GM19239 (cell line): ENCODE measurements at places on chromosomes 13 and 19.

DNA sequence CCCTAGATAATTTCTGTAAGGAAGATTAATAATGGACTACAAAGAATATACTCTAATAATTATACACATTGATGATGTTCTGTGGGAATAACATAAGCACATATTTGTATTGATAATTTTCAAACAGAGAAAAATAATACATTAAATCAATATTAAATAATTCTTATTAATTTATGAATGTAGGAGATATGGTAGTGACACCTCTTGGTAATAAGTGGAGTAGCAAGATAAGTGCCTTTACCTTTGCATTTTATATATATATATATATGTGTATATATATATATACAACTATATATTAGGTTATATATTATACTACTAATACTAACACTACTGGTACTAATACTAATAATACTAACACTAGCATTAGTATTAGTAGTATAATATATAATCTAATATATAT is 905.8 kb downstream of the SLITRK1 start:
- no peak for DNase-seq

- DNase-seq = peak; percentile 74
Observed at GRCh38 chr19:52922841-52923777, at the start of gene ZNF888. TSS of gene ZNF888 (minus strand) at chr19:52923428. CDS start at chr19:52917873, 5,555 bp downstream.

DNA sequence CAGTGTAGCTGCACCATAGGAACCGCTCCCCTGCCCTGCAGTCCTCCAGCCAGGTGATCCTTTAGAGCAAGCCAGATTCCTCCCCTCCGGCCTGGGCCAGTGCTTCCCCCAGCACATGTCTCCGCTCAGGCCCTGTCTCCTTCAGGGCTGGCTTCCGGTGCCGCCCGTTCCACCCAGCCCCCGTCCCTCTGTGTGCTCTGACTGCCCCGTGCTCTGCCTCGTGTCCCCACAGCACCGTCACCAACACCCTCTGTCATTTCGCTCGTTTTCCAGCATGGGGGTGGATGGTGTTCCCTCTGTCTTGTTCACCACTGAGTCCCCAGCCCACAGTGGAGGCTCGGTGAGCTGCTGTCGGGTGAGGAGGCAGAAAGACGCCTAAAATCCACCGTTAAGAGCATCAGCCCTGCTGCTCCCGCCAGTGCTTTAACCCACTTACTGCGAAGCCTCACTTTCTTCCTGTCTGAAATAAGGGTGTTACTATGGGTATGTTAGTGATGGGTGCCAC is 54.5 kb downstream of the TSSK6 start:
- no peak for DNase-seq

DNA sequence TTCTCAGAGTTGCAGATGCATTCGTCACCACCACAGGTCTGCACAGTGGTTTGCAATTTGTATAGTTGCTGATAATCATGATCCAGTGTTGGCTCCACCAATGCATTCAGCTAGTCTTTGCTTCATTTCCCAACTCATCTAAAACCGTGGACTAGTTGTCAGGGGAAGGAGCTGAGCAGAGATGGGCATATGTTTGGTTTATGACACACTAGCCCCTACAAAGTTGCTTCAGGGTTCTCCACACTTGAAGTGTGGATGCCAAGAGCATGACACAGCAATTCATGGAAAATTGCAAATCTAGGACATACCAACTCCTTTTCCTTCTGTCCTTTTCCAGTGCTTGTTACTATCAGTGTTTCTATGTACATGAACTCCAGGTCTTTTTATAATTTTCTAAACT is 168.0 kb downstream of the TNFSF13B start:
- no peak for DNase-seq

GRCh38 chr13:102913914-102914313 is 68.1 kb downstream of the ERCC5 start:
- DNase-seq = no peak

GRCh38 chr13:110062777-110063442 is 244.0 kb downstream of the COL4A1 start:
- no peak for DNase-seq

DNA sequence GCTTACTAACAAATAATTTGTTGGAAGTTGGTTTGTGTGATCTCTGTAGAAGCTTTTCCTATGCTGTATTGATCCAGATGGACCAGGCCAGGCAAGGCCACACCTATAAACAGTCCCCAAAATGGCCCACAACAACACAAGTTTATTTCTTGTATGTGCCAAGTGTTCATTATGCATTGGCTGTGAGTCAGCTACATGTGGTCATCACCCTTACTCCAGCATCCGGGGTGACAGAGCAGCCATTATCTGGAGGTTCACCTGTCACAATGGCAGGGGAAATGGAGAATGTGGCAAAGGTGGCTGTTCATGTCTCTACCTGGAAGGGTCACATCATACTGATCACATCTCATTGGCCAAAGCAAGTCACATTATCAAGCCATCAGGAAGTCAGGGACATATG is 164.3 kb downstream of the DCT start:
- no peak for DNase-seq

DNA sequence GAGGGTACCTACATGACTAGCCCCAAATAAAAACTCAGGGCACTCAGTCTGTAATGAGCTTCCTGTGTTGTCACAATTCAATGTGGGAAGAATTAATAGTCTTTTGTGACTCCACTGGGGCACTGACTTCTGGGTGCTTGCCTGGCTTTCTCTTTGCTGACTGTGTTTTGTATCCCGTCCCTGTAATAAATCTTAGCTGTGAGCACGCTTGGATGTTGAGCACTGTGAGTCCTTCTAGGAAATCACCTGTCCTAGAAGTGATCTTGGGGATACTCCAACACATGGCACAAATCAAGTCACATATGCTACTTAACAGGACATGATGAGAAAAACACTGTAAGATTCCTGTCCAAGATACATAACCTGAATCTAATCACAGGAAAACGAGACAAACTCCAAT is 83.0 kb downstream of the USP12 start:
- no peak for DNase-seq

- no peak for DNase-seq
Observed at GRCh38 chr13:25447396-25447795, 75.6 kb downstream of the ATP8A2 start.

GRCh38 chr19:6087074-6087571 is 23.2 kb downstream of the RFX2 start:
- peak; percentile 76 for DNase-seq

DNA sequence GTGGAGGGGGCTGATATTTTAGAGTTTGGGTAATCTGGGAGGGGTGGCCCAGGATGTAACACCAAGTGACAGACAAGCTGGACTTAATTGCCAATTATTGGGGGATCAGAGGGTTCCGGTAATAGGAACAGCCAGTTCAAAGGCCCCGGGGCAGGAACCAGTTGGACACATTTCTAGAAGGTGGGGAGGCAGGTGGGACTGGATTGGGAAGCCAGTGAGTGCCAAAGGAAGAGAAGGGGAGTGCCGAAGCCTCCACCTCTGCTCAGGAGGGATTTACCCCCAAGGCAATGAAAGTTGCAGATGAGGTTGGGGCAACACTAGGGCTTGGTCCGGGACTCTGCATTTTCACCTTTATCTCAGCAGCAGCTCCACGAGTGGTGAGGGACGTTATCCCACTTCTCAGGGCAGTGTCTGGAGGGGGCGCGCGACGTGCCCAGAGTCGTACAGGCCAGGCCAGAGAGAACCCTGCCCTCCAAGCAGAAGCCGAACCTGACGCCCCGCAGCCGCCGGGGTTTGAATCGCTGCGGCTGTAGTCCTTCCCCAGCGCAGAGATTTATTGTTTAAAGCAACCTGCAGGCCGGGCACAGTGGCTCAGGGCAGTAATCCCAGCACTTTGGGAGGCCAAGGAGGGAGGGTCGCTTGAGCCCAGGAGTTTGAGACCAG is 5.7 kb upstream of the JUND start:
- no peak for DNase-seq

- DNase-seq = no peak
Observed at GRCh38 chr19:35141837-35142605, 1.0 kb upstream of the FXYD7 start.

DNA sequence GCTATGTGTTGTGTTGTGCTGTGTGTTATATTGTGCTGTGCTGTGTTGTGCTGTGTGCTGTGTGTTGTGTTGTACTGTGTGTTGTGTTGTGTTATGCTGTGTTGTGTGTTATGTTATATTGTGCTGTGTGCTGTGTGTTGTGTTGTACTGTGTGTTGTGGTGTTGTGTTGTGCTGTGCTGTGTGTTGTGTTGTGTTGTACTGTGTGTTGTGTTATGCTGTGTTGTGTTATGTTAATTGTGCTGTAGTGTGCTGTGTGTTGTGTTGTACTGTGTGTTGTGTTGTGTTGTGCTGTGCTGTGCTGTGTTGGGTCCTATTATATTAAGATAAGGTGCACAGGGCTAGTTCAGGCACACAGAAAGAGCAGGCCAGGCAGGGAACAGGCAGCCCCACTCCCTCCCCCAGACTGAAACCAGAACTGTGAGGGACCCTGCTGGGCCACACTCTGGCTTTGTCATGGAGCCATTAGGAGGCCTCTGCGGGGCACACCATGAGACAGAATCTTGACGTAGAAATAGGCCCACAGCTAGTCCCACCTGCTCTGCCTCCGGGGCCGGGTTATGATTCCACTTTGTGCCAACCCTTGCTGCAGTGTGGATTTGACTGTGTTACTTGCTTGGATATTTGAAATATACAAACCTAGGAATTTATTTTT is 12.1 kb downstream of the SOX1 start:
- no peak for DNase-seq

- DNase-seq = no peak
Observed at GRCh38 chr19:3494559-3494958, 5.9 kb downstream of the DOHH start.

DNA sequence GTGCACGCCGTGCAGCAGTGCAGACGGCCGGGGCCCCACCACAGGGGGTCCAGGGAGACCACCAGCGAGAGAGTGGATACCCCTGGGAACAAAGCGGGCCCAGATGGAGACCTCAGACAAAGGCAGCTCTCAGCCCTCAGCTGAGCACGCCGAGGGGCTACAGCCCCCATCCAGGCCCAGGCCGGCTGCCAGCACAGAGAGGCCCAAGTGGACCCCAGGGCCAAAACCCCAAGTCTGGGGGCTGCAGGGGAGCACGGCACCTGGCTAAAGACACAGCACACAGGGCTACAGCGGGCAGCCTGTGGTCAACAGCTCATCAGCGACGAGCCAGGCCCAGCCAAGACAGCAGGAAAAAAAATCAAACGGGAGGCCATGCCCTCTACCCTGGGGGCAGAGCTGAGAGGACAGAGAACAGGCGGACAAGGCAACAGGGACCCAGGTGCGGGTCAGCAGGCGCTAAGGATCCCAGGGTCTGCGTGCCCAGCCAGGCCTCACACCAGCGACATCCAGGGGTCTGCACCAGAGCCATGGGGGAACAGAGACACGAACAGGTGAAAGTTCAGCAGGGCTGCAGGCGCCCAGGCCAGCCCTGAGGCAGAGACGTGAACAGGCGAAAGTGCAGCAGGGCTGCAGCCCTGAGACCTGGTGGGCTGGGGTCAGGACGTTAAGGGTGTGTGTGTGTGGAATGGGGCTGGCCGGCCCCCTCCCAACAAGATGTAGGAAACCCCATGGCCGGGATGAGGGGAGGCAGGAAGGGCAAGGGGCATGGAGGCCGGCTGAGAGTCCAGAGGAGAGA is 34.3 kb downstream of the RASA3 start:
- no peak for DNase-seq

- DNase-seq = no peak
Observed at GRCh38 chr13:111948281-111948680, 118.7 kb upstream of the SOX1 start.

DNA sequence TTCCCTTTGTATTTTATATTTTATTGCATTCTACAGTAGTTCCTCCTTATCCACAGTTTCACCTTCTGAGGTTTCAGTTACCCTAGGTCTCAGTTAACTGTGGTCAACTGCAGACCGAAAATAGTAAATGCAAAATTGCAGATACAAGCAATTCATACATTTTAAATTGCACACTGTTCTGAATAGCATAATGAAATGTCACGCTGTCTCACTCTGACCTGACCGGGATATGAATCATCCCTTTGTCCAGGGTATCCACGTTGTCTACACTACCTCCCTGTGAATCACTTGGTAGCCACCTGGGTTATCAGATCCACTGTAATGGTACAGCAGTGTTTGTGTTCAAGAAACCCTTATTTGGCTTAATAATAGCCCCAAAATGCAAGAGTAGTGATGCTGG is 325.0 kb downstream of the DNAJC15 start:
- no peak for DNase-seq

DNA sequence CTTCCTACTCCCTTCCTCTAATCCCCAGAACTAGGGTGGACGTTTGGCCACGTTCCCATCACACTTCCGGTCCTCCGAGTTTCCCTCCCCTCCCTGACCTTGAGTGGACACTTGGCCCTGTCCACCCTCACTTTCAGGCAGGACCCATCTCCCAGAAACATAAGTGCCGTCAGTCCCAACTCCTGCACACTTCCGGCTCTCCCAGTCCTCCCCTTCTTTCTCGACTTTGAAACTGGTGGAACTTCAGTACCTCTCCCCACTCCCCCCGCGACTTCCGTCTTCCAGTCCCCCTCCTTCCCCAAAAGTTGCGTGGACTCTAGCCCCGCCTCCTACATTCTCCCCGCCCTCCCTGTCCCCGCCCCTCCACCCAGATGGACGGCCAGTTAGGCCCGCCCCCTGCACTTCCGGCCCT is 278 bp upstream of the ZNF274 start:
- DNase-seq = peak; percentile 71

DNA sequence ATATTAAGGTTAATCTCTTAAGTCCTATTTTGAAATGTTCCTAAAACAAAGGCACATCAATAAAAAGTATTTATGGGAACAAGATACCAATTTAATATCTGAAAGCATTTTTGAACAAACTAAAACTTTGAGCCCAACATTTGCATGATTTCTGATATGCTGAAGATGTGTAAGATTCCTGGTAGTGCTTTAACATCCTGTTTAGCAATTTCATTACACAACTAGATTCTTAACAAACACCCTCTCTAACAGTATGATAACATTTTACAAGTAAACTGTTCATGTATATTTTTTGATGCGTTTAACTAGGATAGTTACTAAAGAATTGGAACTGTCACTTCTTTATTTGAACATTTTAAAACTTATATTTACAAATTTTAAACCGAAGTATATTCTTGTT is 63.9 kb downstream of the DACH1 start:
- DNase-seq = no peak

DNA sequence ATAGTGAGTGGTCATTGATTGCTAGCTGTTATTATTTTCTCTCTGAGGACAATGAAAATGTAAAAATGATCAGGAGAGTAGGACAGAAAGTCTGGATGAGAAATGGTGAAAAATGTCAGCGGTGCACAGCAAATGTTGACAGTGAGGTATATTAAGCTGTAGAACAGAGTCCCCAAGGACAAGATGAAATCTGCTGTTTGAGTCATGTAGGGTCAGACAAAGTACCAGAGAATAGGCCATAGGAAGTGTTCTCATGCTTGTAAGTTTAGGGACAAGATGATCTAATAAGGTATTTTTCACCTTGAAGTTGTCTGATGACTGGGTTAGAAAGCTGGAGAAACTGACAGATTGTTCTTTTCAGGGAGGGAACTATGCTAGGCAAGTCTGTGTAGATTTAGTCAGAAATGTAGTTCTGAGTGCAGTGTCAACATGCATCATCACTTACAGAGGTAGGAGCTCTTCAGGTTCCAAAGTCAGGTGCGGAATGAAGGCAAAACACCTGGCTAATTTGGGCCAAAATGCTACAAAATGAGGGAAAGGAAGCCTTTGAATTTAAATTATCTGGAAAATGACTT is 369.3 kb downstream of the DLEU7 start:
- no peak for DNase-seq

GRCh38 chr19:642767-643727 is 3.4 kb downstream of the FGF22 start:
- DNase-seq = no peak

- DNase-seq = no peak
Observed at GRCh38 chr13:43036351-43037250, 13.2 kb downstream of the DNAJC15 start.
